A549 treated with ZK216348 at 1 μM for 4 hours (cell line): ENCODE measurements at places on chromosomes 1 and 21. TPM values are rescaled to one million over a fixed set of nuclear protein-coding genes. Genes with fewer than 3 reads are reported as not detected.

The GSTM5 gene
- total RNA-seq, result not detected in 5 replicates

The IL23R gene
- not detected in 5 replicates for total RNA-seq

The KCNT2 gene
- total RNA-seq, result 0.08 to 0.10 TPM in 2 of 5 replicates, not detected in the others

The PTPRU gene
- 4.9 to 7.9 TPM (median 7.8 TPM) in 5 replicates for total RNA-seq

The OR2L8 gene
- not detected in 5 replicates for total RNA-seq

The KCNJ6 gene
- 2.3 to 4.9 TPM (median 3.6 TPM) in 5 replicates for total RNA-seq

The DNASE2B gene
- total RNA-seq, result not detected in 5 replicates

The CYP4X1 gene
- not detected in 5 replicates for total RNA-seq

The NGF gene
- total RNA-seq, result 1.6 to 2.4 TPM (median 1.8 TPM) in 5 replicates

The RHOC gene
- total RNA-seq, result 360 to 386 TPM (median 367 TPM) in 5 replicates

The MTMR11 gene
- total RNA-seq, result 6.6 to 10.4 TPM (median 9.3 TPM) in 5 replicates
